Activated CD8-positive, alpha-beta memory T cell treated with anti-CD3 and anti-CD28 coated beads for 48 hours (primary cell): ENCODE measurements at places on chromosomes 16 and 17.

- DNase-seq: no peak
These were observed 4.8 kb upstream of the TBX2 start for GRCh38 chr17:61394630-61395408.

GRCh38 chr17:43791589-43791988 is 11.4 kb downstream of the CFAP97D1 start:
- no peak for DNase-seq

DNA sequence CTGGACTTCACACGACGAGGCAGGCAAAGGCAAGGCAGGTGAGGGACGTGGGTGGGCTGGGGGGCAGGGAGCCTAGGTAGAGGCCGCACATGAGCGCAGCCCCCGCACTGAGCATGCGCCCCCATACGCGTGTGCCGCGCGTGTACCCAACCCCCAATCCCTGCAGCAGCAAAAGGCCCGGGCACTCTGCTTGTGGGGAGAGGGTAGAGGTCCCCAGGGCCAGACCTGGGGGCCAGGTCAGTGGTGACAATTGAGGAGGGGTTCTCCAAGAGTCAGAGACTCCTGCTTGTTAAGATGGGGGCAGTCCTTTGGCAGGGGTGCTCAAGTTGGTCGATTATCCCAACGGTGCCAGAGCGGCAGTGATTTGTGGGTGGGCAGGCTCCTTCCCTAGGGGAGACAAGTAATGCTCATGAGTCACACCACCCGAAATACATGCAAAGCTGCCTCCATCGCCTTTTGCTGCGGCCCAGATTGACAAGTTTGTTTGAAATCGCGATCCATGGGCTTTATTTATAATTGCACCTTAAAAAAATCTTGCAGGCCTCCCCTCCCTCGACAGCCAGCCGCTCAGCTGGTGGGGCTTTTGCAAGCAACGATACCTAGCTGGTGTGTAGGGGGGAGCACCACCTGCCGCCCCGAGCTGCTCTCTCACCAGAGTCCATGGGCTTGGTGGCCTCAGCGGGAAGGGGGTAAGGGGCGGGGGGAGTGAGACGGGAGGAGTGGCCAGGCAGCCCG is 1.1 kb upstream of the GIT1 start:
- no peak for DNase-seq

- DNase-seq: no peak
These were observed 132.0 kb upstream of the KCNJ16 start for GRCh38 chr17:69943058-69943457.

GRCh38 chr16:89944773-89945172 is 3.8 kb upstream of the DEF8 start:
- no peak for DNase-seq

DNA sequence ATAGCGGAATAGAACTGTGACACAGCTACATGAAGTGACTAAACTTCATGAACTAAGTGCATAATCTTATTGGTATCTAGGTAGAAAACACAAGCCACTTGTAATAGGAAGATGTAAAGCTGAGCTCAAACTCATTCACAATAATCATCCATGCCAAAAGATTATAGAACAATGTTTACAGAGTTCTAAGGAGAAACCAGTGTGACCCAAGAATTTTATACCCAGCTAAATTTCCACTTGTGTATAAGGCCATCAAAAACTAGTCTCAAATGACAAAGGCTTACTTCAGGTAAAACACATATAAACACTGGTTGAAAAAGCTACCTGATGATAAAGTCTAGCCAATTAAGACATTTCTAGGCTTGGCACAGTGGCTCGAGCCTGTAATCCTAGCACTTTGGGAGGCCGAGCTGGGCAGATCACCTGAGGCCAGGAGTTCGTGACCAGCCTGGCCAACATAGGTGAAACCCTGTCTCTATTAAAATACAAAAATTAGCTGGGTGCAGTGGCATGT is 16.9 kb upstream of the CPD start:
- no peak for DNase-seq

DNA sequence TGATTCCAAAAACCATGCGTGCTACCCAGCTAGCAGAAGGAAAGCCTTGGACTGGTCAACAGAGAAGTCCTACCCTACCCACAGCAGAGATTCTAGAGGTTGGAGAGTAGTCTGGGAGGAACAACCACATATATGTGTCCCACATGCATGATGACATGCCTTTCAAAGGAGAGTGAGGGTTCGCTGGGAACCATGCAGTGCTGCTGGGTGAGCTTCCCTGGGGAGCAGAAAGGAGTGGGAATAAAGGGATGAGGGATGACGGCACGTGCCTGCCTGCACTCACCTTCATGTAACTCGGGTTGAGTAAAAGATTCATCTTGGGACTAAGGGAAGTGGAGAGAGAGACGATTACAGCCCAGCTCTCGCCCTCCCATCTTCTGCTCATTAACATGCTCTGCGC is 9.8 kb downstream of the CPSF4L start:
- no peak for DNase-seq

- no peak for DNase-seq
These were observed 85.5 kb downstream of the SSH2 start for GRCh38 chr17:29844339-29845048.

- DNase-seq: no peak
These were observed 5.3 kb upstream of the NTN3 start for GRCh38 chr16:2465653-2466415.

GRCh38 chr16:9658164-9658563 is 524.1 kb downstream of the GRIN2A start:
- no peak for DNase-seq

DNA sequence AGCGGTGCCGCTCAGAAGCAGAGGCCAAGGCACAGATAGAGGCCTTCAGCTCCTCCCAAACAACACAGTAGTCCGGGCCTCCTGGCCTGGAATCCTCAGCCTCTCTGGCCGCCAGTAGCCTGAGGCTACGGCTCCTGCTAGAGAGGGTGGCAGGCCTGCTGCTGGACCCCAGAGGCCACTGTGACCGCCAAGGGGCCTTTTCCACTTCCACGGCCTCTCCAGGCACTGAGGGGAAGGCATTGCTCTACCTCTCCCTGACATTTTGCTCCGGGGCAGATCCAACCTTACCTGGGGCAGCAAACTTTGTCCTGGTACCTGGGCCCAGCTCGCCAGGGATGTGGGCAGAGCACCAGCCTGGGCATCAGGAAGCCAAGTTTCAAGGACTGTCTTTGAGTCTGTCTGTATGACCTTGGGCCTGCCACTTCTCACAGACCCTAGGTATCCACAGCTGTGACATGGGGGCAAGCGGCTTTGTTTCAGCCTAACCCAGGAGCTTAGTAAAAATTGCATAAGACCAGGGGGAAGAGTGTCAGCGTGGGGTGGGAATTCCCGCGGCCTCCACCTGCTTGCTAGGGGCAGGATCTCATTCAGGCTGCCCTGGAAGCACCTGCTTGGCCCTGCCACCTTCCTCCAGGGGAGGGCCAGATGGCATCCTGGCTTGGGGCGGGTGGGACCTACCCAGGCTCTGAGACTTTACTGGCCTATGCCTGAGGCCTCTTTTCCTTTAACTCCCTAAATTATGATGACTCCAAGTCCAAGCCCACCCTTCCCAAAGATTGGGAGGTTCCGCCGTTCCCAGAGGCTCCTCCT is 33.2 kb downstream of the ADGRG5 start:
- no peak for DNase-seq

DNA sequence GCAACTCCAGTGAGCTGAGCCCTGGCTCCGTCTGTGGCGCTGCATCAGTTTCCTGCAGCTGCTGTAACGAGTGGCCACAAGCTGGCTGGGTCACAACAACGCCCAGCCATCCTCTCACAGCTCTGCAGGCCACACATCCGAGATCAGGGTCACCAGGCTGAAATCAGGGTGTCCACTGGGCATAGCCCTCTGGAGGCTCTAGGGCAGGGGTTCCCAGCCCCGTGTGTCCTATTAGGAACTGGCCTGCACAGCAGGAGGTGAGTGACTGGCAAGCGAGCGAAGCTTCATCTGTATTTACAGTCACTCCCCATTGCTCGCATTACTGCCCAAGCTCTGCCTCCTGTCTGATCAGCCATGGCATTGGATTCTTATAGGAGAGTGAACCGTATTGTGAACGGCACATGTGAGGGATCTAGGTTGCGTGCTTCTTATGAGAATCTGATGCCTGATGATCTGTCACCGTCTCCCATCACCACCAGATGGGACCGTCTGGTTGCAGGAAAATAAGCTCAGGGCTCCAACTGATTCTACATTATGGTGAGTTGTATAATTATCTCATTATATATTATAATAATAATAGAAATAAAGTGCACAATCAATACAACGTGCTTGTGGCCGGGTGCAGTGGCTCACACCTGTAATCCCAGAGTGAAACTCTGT is 176.5 kb downstream of the SEC14L1 start:
- DNase-seq: no peak

- DNase-seq: no peak
These were observed 11.4 kb upstream of the SLC4A1 start for GRCh38 chr17:44279346-44279665.

- DNase-seq: no peak
These were observed 22.1 kb upstream of the B4GALNT2 start for GRCh38 chr17:49110509-49110908.

DNA sequence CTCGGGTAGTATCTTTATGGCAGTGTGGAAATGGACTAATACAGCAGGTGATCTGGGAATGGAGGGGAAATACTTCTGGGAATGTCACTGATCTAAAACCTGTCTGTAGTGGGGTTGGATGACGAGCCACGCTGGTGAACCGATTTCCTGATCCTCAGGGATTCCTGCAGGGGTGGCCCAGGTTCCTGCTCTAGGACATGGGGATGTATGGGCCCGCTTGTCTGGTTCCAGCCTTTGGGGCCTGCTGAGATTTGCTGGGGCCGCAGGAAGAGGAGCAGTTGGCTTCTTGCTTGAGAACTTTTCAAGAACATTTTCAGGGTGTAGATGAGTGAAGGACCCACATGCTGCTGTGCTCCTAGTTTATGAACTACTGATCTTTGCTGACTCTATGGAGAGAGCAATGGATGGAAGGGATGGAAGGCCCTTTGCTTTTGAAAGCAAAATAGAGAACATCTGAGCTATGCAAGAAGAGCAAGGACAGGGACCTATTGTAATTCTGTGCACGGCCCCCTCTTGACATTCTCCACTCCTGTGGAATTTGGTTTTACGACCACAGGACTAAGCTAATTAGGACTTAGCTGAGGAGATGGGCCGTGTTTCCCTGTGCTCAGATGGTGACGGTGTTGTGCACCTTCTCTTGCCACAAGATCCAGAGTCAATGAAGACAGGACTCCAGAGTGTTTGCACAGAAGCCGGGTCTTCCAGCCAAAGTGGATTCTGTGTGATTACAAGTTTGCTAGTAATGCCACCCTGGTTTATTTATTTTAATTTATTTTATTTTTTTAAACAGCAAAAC is 90.5 kb downstream of the SEC14L1 start:
- no peak for DNase-seq

DNA sequence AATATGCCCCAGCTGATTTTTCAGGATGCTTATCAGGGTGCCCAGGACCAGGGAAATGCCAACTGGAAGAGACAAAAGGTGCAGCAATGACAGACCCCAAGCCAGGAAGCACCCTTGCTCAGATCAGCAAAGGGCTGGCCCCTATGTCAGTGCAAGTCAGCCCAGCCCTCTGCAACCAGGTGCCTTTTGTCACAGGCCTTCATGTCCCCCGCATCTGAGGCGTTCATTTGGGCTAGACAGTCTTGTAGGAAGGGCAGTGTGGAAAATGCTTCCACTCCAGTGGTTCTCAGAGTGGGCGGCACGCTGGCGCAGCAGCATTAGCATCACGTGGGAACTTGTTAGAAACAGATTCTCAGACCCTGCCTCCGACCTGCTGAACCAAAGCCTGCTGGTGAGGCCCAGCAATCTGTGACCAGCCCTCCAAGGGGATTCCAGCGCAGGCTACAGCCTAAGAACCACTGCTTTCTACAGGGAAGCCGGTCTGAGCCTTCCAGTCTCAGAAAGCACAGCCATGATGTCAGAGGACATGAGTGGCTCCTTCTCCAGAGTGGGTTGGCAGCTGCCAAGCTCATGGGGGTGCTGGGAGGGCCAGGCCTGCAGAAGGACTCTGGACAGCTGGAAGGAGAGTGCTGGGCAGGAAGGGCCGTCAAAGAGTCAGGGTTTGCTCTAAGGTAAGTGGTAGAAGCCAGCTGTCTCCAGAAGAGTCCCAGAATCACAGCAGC is 13.1 kb downstream of the SLC47A2 start:
- DNase-seq: no peak

GRCh38 chr16:85165781-85166180 is 53.5 kb upstream of the CIBAR2 start:
- DNase-seq: no peak

DNA sequence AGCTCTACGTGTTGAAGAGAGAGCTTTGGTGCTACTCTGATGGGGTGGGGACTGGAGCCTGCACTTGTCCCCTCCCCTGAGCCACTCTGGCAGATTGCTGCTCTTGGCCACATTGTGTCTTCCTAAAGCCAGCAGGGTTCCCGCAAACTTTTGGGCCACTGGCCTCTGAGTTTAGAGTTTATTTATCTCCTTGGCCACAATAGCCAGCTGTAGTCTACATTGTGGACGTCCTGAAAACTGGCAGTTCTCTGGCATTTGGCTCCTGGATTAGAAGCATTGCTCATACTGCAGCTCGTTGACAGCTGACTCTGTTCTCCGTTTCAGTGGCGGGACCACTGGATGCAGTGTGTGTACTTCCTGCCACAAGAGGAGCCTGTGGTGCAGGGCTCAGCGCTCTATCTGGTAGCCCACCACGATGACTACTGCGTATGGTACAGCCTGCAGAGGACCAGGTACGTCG is 34.6 kb downstream of the PRMT7 start:
- no peak for DNase-seq

- DNase-seq: no peak
These were observed 380.3 kb upstream of the MAF start for GRCh38 chr16:79980650-79981521.

DNA sequence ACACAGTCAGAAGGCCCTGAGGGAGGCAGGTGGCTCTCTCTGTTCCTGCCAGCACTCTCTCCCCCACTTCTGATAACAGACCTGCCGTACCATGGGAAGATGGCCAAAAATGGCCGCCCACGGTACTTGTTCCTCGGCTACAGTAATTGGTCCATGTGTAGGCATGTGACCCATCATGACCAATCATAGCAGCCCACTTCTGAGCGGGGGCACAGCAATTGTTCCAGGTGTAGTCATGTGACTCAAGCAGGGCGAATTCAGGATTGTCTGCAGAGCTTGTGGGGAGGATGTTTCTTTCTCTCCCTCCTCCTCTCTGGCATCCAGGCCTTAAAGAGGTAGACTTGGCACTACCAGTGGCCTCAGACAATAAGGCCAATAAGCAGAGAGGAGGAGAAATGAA is 250.4 kb downstream of the MRTFB start:
- DNase-seq: no peak

DNA sequence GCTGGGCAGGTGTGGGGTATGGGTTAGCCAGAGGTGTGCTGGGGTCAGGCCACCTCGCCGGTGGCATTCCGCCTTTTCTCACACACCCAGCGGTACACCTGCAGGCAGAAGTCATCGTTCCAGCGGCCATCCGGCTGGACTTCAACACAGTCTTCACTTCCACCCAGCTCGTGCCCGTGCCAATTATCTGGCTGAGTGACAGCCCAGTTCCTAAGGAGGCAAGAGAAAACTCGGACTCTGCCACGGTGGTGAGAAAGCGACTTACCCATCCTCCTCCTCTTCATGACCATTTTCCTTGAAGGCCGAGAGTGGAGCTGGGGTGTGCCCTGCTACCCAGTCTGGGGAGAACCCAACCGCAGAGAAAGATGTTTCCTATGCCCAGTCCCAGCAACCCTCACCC is 13.1 kb downstream of the ASGR2 start:
- no peak for DNase-seq
